ENCODE measurements at places on chromosomes 13 and 19.
A peak's percentile ranks its signal among the peaks of the same experiment; 100 is the strongest.

- peak; percentile 93 for DNase-seq
Measured at GRCh38 chr19:48872884-48873475, 759 bp downstream of the PPP1R15A start.

DNA sequence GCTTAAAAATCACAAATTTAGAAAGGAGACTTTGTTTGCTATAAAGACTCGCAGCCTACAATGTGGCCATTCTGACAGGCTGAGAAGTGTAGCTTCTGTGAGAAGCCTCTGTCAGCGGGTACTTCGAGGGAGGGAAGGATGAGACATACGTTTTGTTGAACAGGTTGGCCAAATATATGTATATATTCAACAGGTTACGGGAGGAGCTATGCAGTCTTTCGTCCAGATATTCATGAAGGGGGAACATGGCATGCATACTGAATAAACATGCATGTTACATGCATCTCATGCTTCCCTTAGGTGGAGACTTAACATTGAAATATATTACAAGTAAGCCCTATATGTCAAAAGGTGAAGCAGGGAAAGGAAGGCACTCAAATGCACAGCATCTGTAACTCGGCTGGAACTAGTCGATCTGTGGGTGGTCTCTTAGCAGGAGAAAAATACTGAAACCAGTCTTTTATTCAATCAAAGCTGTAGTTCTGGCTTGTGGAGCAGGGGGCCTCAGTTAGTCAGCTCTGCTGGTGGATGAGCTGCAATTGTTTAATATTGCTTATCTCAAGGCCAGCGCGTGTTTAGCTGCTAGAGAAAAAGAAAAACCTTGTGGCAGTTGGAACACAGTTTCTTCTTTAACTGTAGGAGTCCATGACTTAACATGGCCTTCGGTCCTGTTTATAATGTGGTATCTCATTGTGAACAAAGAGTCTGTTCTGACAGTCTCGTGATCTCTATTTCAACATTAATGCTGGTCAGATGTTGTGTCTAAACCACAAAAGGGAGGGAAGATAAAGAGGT lies 94.3 kb downstream of the FAM216B start:
- DNase-seq, result no peak

DNA sequence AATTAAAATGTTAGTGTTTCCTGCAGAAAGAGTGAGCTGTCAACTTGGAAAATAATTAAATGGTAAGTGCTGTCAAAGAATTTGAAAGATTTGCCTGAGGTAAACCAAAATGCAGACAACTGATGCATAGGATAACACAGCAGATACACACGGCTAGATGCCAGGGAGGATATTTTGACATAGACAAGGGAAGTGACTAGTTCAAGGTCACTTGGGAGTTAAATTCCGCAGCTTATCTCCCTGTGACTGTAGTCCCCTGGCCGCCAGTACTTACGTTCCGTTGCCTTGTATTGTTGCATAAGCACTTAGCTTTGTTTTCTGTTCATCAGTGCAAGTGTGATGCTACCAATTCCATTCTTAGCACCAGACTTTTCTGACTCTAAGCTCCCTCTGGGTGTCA lies 247.3 kb upstream of the MAB21L1 start:
- no peak for DNase-seq

- no peak for DNase-seq
Measured at GRCh38 chr13:113855931-113856715, 7.8 kb downstream of the GAS6 start.

Data from activated naive CD4-positive, alpha-beta T cell treated with anti-CD3 and anti-CD28 coated beads for 36 hours (primary cell).